ENCODE measurements at places on chromosomes 16 and 17.
A peak's percentile ranks its signal among the peaks of the same experiment; 100 is the strongest.

GRCh38 chr17:42122371-42123303, at the start of gene HSPB9:
TSS of gene HSPB9 (plus strand) at chr17:42122804. CDS start at chr17:42122851, 47 bp downstream.
- DNase-seq = no peak

DNA sequence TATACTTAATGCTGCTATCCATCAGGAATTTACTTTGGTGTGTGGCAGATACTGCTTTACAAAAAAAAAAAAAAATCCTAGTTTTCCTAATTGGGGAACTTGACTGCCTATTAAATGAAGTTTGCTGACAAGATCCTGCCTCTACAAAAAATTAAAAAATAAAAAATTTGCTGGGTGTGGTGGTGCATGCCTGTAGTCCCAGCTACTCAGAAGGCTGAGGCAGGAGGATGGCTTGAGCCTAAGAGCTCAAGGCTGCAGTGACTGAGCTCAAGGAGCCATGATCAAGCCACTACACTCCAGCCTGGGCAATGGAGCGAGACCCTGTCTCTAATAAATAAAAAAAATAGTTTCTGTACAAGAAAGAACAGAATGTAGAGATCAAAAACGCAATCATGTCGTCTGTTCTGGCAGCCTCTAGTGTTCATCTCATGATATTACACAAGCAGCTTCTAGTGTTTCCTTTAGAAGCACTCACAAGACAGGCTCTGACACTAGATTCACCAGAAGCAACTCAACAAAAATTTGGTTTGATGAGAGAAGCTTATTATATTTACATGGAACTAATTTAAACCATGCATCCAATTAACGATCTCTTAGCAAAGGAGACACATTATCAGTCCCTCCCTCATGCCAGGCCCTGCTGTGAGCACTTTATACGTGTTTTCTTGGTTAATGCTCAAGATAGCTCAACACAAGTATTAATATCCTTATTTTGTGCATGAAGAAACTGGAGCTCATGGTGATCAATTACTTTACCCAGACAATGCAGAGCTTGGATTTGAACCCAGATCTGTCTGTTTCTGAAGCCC, 6.8 kb upstream of the KRTAP17-1 start:
- peak; percentile 42 for DNase-seq

GRCh38 chr17:34412965-34413441, 50.0 kb upstream of the CCL1 start:
- DNase-seq = no peak

DNA sequence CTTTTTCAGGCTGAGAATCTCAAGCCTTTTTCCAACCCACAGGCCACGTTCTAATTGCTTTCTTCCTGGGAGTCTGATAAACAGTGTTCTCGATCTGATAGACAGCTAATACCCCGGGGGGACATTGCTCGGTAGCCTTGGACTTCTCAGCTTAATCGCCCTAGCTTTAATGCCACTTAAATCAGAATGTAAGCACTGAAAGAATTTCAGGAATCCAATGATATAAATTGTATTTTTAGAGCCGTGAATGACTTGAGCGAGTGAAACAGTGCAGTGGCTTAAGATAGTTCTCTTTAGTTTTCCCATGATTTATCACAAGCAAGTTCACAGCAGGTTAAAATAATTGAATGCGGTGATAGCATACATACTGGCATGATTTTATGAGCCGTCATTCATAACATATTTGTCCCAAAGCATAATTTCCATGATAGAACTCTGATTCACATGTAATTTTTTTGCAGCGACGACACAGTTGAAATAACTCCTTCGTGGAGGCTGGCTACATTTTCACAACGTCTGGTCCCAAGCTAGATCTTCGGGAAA, 116.1 kb upstream of the MYOCD start:
- DNase-seq = no peak

GRCh38 chr17:49987290-49987585, 7.8 kb downstream of the DLX3 start:
- DNase-seq = no peak

Measured in AG04450 (cell line).